Fibroblast of lung (primary cell): ENCODE measurements at places on chromosomes 6 and 20. TPM values are rescaled to one million over a fixed set of nuclear protein-coding genes. Genes with fewer than 3 reads are reported as not detected.

Gene SRMS
- total RNA-seq, result not detected in 2 replicates

DNA sequence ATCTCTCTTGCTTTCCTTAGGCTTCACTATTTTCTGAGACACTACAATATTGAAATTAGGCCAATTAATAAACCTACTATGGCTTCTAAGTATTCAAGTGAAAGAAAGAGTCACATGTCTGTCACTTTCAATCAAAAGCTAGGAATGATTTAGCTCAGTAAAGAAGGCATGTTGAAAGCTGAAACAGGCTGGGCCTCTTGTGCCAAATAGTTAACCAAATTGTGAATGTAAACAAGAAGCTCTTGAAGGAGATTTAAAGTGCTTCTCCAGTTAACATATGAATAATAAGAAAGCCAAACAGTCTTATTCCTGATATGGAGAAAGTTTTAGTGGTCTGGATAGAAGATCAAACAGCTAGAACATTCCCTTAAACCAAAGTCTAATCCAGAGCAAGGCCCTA lies 236.3 kb downstream of the OTOR start:
- no peak for DNase-seq

Gene FAXC
- total RNA-seq, result 0.17 and 0.51 TPM in 2 replicates

DNA sequence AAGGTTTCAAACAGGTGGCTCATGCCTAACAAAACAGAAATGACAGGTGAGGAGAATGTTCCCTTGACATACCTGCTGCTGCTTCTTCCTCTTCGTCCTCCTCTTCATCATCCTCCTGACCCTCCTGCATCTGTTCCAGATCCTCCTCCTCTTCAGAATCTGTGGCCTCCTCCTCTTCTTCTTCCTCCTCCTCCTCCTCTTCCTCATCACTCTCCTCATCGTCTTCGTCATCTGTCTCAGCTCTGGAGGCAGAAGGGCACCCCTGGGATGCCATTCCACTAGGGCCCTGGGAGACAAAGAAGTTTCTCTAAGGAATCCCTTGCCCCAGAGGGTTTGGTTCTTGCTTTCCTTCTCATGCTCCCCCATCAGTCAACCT lies 2.4 kb upstream of the ZBTB22 start:
- no peak for DNase-seq

- no peak for DNase-seq
Observed at GRCh38 chr6:45209762-45210161, 118.4 kb upstream of the RUNX2 start.

GRCh38 chr6:24381476-24382219 lies 21.1 kb upstream of the MRS2 start:
- DNase-seq, result no peak

GRCh38 chr6:85490516-85491248 lies 40.8 kb downstream of the NT5E start:
- peak; percentile 68 for DNase-seq

Gene GHRH
- not detected in 2 replicates for total RNA-seq

Gene SCGN
- not detected in 2 replicates for total RNA-seq

- no peak for DNase-seq
Observed at GRCh38 chr20:11738852-11739251, 178.8 kb upstream of the BTBD3 start.

Gene MLN
- not detected in 2 replicates for total RNA-seq

Gene DAAM2
- total RNA-seq, result 25.9 and 41.5 TPM in 2 replicates

Gene TBCC
- 50.0 and 50.6 TPM in 2 replicates for total RNA-seq

- DNase-seq, result peak; percentile 39
Observed at GRCh38 chr6:57173056-57173885, 1.1 kb downstream of the BAG2 start.

DNA sequence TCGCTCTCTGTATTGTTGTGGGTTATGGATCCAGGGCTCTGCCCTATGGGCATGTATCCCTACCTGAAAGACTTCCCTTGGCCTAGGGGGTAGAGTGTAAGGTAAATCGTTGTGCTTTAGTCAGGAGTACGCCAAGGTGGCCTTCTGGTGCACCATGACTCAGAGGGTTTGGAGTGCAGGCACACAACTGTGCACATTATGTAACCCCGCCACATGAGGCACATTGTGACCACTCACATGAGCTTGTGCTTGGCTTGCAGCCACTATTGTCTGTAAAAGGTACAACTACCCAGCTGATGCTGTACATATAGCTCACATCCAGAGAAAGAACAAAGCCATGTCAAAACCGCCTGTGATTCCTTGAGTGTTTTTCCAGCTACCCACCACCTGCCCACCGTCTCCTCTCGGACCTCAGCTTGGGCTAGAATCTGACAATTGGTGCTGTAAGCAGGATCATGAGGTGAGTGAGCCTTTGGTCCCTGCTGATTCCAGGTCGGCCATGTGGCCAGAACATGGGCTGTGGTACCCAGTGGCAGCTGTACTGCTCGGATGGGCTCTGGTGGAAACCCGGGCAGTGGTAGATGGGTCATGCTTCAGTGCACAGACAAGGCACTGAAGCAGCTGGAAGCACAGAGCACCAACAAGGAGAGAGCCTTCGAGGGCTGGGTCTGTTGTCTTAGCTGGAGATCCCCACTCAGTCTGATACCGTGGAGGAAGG lies 33.8 kb downstream of the HDDC2 start:
- peak; percentile 34 for DNase-seq

Gene DYNLT2
- 0.83 and 1.0 TPM in 2 replicates for total RNA-seq

- no peak for DNase-seq
Observed at GRCh38 chr20:40849456-40849855, 160.4 kb upstream of the MAFB start.

GRCh38 chr20:61868466-61869090 lies 197.1 kb downstream of the TAF4 start:
- no peak for DNase-seq

DNA sequence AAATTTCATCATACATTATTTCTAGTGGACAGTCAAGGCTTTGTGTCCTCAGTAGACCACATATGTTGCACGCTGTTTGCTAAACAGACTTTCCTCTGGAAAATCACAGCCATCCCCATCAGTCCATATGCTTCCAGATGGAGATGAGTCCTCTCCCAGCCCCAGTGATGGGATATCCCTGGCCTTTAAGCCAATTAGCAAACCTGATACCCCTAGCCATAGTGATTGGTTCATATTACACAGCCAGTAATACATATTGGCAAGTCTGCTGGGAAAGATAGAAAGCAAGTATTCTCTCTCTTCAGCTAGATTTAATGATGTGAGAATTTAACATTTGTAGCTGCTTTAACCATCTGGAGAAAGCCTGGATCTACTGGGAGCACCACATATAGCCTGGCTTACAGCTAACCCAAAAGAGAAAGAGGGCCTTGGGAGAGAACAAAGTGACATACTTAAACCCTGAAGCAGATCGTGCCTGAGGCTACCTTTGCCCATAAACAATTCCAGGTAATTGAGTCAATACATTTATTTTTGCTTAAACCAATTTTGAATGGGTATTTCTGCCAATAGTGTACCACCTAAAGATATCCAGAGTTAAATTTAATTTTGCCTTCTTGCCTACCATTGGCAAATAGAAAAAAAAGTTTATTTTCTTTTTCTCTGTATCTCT lies 103.5 kb upstream of the HIVEP1 start:
- DNase-seq, result no peak

- peak; percentile 3 for DNase-seq
Observed at GRCh38 chr6:7085911-7086310, 21.9 kb upstream of the RREB1 start.

DNA sequence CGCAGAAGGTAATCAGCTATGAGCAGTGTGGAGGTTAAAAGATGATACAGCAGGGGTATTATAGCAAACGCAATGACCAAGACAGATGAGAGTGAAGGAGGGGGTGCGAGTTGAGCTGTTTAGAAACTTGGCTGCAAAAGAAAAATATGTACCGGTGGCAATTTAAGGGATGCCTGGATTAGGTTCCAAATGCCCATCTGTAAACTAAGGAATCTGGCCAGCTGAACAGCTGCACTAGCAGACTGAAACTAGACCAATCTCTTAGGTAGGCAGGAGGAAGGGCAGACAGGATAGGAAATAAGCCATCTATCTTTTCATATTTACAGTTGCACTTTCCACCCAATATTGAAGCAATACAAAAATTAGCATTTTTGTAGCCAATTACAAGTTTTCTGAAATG lies 407.6 kb downstream of the HTR1B start:
- DNase-seq, result no peak

Gene WFDC10B
- not detected in 2 replicates for total RNA-seq

DNA sequence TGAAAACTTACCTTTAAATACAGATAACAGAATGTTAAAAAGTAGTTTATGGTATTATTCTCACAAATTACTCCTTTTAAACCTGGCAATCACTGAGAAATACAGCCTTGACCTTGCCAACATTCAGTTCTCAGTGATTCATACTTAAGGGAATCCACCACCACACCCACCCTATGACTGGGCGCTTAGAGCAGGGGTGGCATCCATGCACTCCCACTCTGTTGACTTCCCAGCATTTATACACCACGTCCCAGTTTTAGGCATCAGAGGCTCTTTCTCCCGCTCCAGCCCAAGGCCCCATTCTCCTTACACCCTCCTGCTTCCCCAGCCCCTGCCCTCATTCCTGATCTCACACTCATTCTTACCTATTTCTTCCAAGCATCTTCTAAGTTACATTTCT lies 16.3 kb downstream of the TRAF3IP2 start:
- peak; percentile 94 for DNase-seq

GRCh38 chr6:12923644-12924235 lies 207.2 kb downstream of the PHACTR1 start:
- DNase-seq, result no peak

DNA sequence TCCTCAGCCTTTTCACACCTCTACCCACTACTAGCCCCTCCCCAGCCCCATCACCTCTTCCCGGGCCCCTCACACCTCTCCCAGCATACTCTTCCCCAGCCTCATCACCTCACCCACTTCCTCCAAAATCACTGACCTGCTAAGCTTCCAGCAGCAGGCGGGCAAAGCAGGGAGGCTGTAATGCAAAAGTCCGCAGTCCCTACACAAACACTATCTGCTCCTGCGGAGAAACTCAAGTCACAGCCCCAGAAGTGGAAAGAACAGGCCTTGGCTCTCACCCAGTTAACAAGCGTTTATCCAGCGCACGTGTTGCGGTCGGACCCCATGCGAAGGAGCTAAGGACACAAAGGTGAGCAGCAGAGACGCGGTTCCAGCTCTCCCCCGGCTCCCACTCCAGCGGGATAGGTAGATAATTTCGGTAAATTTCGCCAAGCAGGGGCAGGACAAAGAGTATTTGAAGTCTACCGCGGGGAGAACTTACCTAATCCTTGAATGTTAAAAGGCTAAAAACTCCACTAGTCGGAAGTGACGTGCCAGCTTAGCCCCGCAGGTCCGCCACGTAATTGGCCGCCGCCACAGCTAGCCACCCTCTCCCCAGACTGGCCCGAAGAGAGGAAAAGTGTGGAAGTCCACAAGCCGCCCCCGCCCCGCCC lies 728 bp upstream of the TRIM39 start:
- no peak for DNase-seq

DNA sequence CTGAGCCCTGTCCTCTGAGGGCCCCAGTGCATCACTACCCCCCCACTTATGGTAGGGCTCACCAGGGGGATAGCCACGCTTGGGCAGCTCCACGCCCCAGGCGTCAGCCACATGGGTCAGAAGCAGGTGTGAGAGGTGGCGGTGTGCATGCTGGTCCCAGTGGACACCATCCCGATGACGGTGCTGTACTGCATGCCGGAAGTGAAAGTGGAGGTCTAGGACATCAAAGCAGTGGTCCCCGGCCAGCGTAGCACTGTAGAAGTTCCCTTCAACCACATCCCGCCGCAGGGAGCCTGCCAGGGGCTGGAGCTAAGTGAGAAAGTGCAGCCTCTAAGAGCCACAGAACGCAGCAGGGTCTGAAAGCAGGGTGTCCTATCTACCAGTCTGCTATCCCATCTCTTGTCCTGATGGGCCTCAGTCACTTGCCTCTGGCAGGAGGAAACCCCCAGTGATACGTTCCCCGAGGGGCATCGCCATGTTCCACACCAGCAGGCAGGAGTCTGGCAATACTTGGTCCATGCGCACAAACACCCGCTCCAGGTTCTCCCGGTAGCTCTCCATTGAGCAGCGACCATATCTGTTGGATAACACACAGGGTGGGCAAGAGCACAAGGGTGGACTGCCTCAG lies 2.2 kb downstream of the PCED1A start:
- no peak for DNase-seq

Gene PFDN6
- total RNA-seq, result 39.8 and 43.1 TPM in 2 replicates

DNA sequence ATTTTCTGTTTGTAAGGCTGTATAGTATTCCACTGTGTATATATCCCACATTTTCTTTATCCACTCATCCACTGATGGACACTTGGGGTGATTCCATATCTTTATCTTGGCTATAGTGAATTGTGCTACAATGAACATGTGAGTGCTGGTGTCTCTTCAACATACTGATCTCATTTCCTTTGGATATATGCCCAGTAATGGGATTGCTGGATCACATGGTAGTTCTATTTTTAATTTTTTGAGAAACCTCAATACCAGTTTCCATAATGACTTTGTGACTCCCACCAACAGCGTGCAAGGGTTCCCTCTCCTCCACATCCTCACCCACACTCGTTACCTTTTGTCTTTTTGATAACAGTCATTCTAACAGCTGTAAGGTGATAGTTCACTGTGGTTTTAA lies 166.0 kb downstream of the ARHGAP18 start:
- peak; percentile 30 for DNase-seq

Gene HLA-B
- total RNA-seq, result 190 and 244 TPM in 2 replicates

GRCh38 chr6:72382602-72383529 lies 239.0 kb upstream of the KCNQ5 start:
- no peak for DNase-seq

- DNase-seq, result no peak
Observed at GRCh38 chr6:87333033-87333432, 4.0 kb upstream of the GJB7 start.

Gene HUS1B
- 0.77 and 1.2 TPM in 2 replicates for total RNA-seq

GRCh38 chr6:158759966-158760617 lies 59.1 kb downstream of the EZR start:
- DNase-seq, result no peak

Gene RPP40
- total RNA-seq, result 12.1 and 27.6 TPM in 2 replicates

GRCh38 chr20:36478137-36478905 lies 63.0 kb upstream of the MYL9 start:
- no peak for DNase-seq

Gene DEFB121
- total RNA-seq, result not detected in 2 replicates

- no peak for DNase-seq
Observed at GRCh38 chr6:111916747-111917146, 43.5 kb upstream of the FYN start.

Gene DNAH8
- under 0.01 TPM in 2 replicates for total RNA-seq

DNA sequence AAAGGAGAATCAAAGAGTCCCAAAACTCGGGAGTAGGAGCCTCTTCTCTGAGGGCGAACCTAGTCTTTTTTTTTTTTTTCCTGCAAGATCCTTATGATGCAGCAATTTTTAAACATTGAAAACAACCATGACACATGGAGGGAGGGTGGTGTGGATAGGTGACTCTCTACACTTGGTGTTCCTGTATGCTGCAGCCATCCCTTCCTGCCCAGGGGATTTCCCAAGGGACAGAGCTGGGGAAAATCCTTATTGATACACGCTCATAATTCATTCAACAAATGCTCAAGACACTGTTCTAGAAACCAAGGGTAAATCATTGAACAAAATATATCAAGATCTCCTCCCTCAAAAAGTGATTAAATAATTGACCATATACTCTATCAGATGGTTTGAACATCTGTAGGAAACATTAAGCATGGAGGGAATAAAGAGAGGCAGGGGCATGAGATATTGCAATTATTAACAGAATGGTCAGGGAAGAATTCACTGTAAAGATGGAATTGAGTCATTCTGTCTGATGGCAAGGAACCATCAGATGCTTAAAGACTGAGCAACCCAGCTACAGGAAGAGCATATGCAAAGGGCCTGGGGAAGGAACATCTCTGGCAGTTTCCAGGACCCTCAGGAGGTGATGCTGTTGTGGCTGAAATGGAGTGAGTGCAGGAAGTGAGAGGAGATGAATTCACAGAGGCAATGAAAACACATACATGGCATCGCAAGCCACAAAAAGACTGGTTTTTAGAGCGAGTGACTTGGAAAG lies 13.4 kb upstream of the BTN3A3 start:
- no peak for DNase-seq

GRCh38 chr6:90687775-90688380 lies 101.0 kb upstream of the MAP3K7 start:
- DNase-seq, result no peak
